ENCODE measurements at places on chromosomes 11 and 22.

- DNase-seq: no peak
Measured at GRCh38 chr11:68002938-68003845, 705 bp downstream of the UNC93B1 start.

DNA sequence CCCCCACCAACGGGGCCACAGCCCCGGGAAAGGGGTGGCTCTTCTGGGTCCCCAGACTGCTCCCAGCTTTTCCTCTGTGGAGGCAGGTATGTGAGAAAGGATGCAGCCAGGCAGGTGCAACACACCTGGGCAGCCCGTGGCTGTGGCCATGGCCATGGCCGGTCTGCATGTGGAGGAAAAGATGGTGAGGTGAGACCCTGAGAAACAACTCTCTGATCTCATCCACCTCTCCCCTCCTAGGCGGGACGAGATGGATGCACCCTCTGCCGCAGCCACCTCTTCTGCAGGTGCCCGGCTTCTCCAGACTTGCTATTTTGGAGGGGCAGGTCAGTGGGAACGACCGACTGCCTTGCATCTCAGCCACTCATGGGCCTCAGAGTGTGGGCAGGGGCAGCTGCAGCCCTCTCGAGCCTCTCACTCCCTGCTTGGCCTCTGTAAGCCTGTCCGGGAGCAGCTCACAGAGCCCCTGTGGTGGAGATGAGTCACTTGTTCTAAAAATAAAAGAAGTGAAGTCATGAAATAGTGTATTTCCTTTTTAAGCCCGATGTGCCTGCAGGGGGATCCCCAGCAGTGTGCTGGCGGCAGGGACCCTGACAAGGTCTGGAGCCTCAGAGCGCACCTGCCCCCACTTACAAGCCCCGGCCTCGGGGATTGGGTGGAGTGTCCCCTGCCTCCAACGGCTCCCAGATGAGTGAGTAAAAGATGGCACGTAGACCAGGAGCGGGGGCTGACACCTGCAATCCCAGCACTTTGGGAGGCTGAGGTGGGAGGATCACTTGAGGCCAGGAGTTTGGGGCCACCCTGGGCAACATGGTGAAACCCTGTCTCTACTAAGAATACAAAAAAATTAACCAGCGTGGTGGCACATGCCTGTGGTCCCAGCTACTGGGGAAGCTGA is 10.7 kb downstream of the SMIM38 start:
- no peak for DNase-seq

- DNase-seq: no peak
Measured at GRCh38 chr11:130782361-130783222, 133.7 kb downstream of the SNX19 start.

DNA sequence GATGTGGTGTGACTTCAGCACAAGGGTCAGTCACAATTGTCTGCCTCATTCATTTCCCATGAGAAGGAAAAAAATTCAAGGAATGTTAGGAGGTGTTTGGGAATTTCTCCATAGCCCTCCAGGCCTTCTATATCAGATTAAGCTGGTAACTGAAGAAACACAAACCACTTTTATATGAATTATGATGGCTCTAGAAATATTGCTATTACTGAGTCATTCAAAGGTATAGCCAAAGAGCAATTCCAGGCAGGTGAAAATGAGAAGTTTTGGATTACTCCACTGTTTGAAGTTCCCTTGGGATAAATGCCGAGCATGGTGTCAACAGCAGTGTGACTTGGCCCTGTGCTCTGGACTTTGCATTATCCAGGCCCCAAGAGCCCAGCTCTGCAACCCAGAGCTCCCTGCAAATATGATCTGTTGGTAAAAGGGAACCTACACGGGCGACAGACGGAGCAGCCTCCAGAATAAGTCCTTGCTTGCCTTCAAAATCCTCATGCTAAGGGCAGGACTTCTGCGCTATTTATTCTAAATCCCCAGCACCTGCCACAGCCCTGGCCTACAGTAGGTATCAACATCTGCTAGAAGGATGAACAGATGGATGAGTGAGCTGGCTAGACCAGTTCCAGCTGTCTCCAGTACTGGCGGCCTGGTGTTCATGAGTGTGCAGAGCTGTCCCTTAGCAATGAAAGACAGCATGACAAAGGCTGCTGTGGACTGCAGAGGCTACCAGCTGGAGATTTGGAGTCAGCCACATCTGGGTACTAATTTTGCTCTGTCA is 67.5 kb upstream of the ZBED5 start:
- no peak for DNase-seq

- DNase-seq: no peak
Measured at GRCh38 chr11:96237766-96238266, 105.2 kb downstream of the MAML2 start.

DNA sequence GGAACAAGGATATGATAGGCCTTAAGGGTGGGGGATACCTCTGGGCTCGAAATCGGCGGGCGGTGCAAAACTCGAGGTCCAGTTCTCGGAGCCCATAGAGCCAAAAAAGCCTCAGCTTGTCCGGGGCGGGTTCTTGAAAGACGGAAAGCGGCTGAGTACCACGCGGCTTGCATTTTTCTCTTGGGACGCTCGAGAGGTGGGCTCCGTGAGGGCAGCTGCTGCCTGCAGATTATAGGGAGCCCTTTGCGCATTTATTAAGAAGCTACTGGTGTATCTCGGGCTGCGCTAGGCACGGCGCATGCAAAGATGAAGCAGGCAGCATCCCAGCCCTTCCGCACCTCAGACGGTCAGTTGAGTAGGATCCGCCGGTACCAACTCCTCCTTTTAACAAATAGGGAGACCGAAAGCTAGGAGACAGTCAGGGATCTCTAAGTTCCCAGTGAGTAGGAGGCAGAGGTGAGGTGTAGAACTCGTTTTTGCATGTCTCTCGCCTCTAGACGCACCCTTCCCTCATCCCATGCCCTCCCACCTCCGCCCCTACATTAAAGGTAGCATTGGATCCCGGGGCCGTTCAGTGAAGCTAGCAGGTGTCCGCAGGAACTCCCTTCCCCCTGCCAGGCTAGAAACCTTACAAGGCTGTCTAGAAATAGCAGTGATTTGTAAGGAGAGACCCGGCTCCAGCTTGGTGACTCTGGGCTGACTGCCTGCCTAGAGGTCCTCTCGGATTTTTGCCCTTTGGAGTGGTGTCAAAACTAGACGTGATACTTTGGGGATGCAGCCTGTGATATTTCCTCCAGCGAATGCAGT is 768 bp downstream of the LDHA start:
- DNase-seq: peak; percentile 17

GRCh38 chr11:113974741-113975470 is at the start of gene HTR3A:
Gene HTR3A, plus strand, starts transcription at chr11:113975108. Its CDS starts 218 bp downstream, at chr11:113975326.
- no peak for DNase-seq

Measured in stimulated activated CD8-positive, alpha-beta memory T cell treated with anti-CD3 and anti-CD28 coated beads, Interleukin-7, amount 100 ng/mL, for 24 hours (primary cell).